ENCODE measurements at places on chromosomes 2 and 18.
A peak's percentile ranks its signal among the peaks of the same experiment; 100 is the strongest.

GRCh38 chr2:15714609-15715008 is 122.9 kb downstream of the DDX1 start:
- DNase-seq, result no peak

DNA sequence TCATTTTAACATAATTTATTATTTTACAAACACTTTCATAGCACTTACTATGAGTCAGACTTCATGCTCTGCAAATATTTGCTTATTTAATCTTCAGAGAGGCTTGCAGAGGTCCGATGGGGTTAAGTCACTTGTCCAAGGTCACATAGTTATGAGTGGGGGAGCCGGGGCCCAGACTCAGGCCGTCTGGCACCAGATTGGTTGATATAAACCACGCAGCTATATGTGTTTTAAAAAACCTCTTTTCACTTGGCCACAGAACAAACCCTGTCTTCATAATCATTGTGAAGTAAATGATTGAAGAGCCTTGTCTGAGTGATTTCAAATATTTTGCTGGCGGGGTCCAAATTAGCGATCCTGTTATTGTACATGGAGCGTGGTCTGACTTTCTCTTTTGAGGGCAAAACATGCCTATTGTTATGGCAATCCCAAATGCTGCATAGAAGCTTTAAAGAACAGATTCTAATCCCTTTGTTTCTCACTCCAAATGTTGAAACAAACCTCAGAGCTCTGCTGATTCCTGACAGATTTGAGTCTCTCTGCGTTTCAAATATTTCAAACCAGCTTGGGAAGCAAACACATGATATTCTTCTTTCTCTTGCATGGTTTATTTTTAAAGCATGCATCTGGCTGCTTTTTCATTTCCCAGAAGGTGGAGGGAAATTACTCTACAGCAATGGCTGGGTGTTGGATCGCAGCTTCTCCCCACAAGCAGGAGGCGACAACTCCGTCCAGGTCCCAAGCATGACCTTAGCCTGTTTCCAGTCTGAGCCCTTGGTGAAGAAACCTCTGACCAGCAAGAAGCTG is 142.4 kb downstream of the DDX1 start:
- DNase-seq, result peak; percentile 55

DNA sequence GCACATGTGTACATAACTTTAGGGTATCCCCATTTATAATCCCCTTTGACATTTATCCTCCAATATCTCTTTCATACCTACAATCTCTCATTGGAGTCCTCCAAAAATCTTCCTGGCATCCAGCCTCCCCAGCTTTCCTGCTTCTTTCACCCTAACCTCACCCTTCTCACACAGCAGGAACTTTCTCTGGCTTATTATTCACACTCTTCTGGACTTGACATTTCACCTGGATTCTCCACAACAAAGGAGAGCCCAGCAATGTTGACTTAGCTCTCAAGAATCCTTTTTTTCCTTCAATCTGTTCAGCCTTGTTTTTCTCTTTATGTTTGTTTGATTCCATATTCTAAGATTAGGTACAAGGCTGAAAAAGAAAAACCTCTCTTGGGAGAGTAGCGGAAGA is 783.6 kb upstream of the ACVR2A start:
- no peak for DNase-seq

- DNase-seq, result peak; percentile 55
Measured at GRCh38 chr2:86383844-86384243, 46.4 kb upstream of the REEP1 start.

GRCh38 chr18:12010187-12010802 is 29.0 kb downstream of the IMPA2 start:
- no peak for DNase-seq

DNA sequence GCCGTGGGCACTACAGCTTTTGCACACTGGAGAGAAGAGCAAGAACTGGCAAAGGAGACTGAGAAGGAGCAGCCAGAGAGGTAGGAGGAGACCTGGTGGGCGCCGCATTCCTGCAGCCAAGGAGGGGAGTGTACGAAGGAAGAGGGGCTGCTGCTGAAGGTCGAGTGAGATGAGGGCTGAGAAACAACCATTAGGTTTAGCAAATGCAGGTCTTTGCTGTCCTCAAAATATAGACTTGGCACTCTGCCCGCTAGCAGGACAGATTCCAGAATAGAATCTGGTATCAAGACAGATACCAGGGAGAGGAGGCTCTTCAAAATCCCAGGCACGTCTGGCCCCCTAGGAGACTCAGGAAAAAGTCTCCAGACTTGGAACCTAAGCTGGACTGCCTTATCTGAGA is 83.0 kb downstream of the TGOLN2 start:
- no peak for DNase-seq

- DNase-seq, result no peak
Measured at GRCh38 chr2:147198651-147199171, 646.1 kb upstream of the ACVR2A start.

DNA sequence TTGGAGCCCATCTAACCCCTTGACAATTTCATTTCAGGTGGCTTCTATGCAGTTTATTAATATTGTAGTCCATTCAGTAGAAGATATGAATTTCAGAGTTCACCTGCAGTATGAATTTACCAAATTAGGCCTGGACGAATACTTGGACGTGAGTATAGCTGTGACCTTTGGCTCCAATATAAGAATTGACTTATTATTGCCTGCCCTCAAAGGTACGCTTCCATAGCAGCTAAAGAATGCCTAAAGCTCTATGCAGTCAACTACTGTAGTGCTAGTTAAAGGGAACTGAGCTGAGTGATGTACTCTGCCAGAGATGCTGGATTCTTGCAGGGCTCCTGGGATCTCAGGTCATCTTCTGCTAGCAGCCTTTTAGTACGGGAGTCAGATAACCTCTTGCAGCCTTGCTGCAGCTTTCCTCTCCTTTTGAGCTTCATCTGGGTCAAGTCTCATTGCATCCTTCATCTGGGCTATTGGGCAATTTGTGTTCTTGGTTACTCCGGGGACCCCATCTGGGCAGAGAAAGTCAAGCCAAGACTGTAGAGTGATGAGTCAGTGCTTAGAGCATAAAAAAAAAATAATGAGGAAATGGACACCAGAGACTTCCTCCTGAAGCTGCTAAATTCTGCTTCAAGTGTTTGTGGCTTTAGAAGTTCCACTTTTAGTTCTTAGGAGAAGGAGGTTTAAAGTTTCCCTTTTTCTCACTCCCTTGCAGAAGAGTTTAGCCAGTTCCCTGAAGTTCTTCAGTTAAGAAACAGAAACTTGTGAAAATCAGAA is 105.6 kb downstream of the PRPF40A start:
- peak; percentile 81 for DNase-seq

DNA sequence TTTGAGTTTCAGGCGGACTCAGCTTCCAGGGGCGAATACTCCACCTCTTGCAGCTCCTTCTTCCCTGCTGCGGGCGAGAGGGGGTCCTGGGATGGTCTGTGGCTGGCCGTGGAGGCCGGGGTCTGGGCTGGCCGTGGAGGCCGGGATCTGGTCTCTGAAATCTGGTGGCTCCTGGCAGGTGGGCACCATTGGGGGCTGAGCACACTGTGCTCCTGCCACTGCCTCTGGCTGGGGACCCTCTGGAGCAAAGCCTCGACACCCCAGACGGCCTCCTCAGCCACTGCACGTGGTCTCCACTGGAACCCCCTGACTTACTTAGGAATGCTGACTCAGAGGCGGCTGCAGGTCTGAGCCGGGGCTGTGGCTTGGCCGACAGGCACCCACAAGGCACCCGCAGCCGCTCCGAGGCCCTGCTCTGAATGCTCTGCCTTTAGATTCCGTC is 100.1 kb upstream of the ALKAL2 start:
- no peak for DNase-seq

DNA sequence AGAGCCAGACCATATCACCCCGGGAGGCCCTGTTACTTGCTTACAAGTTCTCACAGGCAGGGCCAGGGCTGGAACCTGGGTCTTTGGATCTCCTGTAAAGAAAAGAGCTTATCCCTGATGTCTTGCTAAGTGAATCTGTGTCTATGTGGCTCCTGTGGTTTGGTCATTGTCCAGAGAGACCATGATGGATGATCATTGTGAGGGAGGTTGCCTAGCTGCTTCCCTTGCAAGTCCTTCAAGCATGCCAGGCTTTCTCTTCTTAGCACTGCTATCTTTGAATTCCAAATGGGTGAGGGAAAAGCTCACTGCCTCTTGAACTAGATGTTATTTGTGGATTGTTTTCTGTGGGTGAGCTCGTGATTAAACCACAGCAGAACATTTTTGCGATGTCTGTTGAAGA is 151.6 kb downstream of the FSHR start:
- DNase-seq, result peak; percentile 93

GRCh38 chr18:12031181-12031580 is 49.9 kb downstream of the IMPA2 start:
- no peak for DNase-seq

- DNase-seq, result no peak
Measured at GRCh38 chr2:68710336-68710735, 24.3 kb upstream of the ARHGAP25 start.

DNA sequence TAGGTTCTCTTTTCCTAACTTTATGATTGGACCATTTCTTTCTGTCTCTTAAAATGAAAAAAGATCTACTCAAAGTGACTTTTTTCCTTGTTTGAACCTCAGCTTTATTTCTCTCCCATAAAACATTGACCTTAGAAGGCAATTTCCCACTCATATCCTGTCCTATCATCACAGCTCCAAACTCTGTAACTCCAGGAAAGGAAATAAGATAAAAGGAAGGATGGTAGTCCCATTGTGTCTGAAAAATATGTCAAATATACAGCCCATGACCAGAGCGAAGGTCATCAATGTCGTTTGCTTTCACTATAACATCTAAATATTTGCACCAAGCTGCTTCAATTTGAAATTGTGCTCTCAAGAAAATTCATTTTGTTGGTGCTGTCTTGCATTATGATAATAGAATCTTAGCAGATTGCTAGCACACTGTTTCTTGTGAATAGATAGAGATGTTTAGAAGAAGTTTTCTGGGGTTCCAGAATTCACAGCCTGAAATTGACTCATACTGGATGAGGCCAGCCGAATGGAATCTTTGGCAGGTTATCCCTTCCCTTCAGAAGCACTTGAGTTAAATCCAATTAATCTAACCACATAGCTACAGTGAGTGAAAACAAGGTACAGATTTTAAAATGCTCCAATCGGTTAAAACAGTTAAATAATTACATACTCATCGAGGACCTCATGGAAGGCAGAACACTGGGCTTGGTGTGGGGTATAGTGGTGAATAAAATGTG is 95.1 kb downstream of the CRIM1 start:
- peak; percentile 90 for DNase-seq

DNA sequence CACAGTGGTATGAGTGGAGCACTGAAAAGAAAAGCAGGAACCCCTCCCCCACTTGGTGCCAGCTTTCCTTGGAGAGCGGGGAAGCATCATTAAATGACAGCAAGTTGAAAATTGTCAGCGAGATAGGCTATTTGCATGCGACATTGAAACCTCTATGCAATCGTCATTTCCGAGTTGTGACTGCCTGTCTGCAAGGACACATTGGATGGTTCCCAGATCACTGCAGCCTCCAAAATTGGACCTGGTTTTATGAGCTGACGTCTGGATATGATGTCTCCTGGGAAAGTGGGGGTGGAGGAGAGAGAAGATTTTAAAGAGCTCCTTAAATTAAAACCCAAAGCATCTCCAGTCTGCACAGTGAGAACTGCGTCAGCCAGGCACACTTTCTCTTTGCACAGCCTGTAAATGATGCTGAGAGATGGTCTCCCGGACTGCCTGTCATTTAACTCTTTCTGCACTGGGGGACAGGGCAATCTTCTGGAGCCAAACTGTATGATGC is 57.8 kb upstream of the KIF5C start:
- peak; percentile 10 for DNase-seq

GRCh38 chr2:46351098-46351749 is 54.0 kb downstream of the EPAS1 start:
- no peak for DNase-seq
